Activated T-cell treated with anti-CD3 and anti-CD28 coated beads, Interleukin-2, amount 50 U/mL, for 48 hours (primary cell): ENCODE measurements at places on chromosomes 5 and 9.

- peak; percentile 51 for DNase-seq
Observed at GRCh38 chr9:129141066-129142041, 30.1 kb downstream of the PTPA start.

DNA sequence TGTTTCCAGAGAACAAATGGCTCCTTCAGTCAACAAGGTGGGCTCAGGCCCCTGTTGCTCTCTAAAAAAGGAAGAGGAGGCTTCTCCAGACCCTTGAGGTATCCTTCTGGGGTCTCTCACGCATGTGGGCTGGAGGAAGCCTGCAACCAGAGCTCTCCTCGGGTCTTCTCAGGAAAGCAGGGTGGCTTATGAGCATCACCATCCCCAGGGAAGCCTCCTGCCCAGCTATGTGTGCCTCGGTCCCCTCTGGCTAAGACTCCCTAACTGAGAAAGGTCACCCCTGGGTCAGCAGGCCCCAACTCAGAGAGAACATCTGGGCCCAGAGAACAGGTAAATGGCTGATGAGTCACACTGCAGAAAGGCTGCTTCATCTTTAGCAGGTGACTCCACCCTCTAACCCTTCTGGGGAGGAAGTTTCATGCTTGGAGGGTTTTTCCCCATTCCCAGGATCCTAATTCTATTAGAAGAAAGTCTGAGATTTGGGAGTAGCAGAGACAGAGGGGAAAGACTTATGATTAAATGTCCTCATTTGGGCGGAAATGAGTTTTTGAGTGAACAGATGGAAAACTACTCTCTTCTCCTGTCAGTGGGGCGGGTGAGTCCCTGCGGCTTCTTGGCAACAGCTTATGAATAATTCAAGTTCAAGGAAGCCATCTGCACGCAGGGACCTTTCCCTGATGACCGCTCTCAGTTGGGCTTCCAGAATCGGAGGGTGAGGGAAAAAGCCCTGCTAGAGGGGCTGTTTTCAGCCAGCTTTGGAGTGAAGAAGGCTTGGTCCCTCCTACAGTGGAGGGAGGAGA, 41.9 kb downstream of the TGFBI start:
- no peak for DNase-seq

DNA sequence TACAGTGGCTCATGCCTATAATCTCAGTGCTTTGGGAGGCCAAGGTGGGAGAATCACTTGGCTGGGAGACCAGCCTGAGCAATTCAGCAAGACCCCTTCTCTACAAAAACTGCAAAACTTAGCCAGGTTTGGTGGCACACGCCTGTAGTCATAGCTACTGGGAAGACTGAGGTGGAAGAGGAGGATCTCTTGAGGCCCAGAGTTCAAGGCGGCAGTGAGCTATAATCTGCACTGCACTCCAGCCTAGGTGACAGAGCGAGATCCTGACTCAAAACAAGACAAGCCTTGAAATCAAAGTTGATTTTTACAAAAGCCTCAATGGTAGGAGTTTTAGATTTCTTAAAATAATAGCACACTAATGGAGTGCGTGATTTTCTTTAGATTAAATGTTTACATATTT, 14.6 kb downstream of the UBE2D2 start:
- DNase-seq = peak; percentile 47

DNA sequence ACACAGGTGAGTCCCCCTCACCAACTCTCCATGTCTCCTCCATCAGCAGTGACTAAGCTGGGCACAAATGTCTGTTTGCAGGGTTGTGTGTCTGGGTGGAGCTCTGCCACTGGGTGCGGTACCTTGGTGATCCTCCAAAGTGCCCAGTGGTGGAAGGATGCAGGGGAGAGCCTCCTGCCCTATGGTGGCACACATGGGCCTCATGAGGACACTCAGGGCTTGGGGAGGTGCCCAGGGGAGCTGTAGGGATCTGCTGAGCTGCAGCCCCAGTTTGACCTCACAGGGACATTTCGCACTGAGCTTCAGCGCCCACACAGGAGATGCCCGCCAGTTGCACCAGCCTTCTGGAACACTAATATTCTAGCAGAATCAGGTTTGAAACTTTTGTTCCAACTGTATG, 29.5 kb downstream of the S1PR3 start:
- no peak for DNase-seq

DNA sequence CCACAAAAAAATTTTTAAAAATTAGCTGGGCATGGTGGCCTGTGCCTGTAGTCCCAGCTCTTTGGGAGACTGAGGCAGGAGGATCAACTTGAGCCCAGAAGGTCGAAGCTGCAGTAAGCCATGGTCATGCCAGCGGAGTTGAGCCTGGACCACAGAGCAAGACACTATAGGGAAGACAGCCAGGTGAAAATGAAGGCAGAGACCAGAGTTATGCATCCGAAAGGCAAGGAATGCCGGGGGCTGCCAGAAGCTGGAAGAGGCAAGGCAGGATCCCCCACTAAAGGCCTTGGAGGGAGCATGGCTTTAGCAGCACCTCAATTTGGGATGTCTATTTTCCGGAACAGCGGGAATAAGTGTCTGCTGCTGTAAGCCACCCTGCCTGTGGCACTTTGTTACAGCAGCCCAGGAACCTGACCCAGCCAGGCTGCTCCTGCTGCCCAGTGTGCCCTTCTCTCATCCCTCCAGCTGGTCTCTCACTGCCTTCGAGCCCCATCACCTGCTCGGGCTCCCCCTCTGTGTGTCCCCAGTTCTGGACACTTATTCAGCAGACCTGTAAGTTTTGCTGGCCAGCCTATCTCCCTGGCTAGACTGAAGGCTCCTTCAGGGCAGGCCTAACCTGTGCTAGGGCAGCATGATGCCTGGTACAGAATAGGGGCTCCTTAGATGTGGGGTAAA, 16.8 kb upstream of the JADE2 start:
- DNase-seq = no peak

DNA sequence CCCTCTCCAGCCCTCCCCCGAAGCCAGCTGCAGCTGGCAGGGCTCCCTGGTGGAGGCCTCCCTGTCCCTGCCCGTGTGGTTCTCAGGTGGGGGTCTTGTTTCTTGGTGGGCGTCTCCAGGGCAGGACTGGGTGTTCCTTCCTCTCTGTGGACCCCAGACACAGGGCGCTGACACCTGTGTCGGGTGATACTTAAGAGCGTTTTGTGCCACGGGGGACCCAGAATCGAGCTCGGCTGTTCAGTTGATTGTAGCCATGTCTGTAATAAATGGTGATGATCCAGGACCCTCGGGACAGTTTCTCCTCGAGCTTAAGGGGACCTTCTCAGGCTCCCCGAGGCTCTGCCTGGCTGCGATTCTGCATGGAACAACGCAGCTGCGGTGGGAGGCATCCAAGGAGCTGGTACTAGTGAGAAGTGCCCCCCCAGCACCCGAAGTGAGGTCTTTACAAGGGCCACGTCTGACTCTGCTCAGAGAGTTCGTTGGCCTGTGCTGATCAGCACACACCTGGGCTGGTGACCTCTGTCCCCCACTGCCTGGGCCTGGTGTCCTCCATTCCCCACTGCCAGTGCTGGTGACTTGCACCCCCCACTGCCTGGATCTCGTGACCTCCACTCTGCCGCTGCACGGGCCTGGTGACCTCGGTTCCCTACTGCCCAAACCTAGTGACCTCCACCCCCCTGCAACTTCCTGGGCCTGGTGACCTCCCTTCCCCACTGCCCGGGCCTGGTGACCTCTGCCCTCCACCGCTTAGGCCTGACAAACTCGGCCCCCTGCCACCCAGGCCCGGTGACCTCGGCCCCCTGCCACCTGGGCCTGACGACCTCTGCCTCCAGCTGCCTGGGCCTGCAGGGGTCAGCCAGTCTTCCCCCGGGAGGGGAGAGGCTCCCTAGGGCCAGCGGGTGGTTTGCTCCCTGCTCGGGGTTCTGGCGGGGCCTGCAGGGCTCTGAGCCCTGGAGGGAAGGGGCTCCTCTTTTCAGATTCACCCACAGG, 36.0 kb downstream of the NDUFS6 start:
- DNase-seq = no peak

DNA sequence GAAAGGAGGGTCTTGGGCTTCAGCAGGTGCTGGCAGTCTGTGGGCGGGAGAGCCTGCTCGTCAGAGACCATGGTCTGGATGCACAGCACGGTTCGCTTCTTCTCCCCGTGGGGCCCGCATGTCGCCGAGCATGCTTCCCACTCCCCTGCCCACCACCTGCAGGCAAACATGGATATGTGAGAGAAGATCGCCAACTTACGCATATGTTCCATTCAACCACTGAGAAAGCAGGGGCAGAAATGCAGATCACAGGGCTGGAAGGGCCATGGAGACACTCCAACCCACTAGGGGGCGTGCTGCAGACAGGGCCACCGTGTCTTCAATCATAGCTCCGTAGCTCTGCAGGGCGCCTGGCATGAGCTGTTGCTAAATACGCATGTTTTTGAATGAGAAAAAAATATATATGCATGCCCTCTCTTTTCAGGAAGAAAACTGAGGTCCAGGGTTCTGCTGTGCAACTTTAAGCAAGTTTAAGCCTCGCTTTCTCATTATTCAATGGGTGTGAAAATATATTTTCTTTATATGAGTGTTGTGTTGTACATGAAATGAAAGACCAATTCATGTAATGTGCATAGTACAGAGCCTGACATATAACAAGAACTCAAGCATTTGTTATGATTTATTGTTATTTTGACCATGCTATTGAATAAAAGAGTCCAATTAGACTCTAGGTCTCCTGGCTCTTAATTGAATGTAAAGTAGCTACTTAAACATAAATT, 148.0 kb downstream of the TARS1 start:
- peak; percentile 58 for DNase-seq

DNA sequence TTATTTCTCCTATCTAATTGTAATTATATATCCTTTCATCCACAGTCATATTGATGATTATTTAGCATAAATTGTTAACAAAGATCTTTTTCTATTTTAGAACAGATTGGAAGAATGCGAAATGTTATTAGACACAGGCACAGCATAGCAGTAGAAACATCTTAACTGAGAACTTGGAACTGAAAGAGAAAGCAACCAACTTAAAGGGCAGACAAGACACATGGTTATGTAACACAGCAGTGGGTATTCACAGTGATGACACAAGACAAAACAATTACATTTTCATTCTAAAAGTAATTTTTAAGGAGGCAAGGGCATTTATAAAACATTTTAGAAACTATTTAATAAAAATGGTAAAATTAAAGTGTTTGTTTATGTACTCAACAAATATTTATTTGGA, 57.7 kb upstream of the MEF2C start:
- no peak for DNase-seq
